ENCODE measurements at places on chromosomes 5 and 9.

GRCh38 chr5:89303033-89303480, 420.1 kb upstream of the MEF2C start:
- DNase-seq = no peak

DNA sequence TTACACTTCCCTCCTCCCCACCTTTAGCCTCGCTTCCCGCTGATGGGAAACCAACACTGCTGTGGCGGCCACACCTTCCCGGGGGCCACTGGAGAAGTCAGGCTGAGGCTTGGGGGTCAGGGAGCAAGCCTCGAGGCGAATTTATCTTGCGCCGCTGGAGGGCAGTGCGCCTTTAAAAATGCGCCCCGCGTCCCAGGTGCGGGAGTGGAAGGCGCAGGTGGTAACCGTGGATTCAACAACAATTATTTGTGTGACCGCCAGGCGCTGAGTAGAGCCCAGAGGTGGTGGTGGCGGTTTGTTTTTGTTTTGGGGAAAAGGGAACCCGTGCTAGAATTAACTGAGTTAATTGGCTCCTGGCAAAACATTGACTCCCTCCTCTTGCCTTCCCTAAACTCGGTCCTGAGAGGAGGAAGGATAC, 1.1 kb downstream of the CFAP77 start:
- no peak for DNase-seq

DNA sequence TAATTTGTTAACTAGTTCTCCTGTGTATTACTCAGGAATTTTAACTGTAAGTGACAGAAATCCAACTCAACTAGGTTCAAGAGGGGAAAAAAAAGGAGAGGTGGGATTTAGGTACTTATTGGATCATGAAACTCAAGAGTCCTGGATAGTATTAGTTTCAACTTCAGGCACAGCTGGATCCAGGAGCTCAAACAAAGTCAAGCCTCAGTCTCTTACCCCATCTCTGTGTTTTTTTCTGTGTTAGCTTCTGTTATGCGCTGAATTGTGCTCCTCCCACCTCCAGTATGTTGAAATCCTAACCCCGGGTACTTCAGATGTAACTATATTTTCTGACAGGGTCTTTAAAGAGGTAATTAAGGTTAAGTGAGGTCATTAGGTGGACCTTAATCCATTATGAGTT, 53.5 kb downstream of the SMIM23 start:
- DNase-seq = no peak

DNA sequence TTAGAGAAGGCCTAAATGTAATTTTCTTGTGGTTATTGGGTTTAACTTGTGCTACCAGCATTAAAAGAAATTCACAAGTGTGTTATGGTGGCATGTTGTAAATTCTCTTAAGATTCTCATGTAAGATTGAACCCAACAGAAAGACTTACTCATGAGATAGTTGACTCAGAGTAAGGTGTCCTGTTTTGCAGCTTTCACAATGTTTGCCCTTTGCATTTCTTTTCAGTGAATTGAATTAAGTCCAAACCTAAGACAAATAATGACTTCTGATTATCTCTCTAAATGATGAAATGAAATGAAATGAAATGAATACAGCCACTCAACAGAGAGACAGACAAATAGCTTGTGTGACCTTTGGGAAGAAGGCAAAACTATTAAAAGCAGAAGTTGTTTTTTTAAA, 1696.9 kb upstream of the WWC1 start:
- no peak for DNase-seq

DNA sequence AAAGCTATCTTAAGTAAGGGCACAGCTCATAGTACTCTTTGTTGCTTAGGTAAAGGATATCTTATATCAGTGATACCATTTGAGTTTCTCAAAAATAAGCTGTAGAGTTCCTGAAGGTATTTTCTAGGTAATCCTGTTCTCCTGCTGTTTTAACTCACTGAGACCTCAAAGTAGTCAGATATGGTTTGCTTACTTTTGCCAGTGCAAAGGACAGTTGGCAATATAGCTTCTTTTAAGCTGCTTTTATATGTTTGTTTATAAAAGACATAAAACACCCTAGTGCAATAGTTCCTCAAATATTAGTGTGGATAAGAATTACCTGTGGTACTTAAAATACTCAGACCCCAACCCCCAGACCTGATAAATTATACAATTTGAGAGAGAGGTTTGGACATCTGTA, 12.1 kb downstream of the NCBP1 start:
- no peak for DNase-seq

DNA sequence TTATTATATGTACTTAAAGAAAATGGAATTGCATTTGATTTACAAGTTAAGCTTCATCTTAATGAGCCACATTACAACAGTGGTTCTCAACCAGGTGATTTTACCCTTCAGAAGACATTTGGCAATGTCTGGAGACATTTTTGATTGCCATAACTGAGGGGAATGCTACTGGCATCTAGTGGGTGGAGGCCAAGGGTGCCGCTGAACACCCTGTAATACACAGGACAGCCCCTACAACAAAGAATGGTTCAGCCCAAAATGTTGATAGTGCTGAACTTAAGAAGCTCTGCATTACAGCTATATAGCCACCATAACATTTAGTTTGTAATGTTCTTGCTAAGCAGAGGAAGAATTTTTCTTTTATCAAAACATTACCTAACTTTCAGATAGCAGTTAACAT, 103.1 kb downstream of the PAM start:
- no peak for DNase-seq

DNA sequence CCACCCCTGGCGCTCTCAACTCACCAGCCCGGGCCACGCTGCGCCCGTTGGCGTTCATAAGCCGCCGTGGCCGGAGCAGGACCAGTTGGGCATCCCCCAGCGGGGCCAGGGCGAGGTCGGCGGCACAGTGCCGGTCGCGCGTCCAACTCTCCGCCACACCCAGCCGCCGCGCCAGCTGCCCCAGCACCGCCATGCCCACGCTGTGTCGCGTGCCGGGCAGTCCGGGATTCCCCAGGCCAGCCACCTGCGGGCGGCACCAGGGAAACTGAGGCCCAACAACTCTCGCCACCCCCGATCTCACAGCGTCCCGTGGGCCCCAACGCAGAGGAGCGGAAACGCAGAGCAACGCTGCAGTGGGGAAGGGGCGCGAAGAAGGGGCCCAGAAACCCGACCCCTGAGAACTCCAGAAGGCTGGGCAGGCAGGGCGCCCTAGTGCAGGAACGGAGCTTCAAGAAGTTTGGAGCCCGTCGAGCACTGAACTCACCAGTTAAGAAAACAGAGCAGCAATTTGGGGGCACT, 453 bp downstream of the PTRH1 start:
- no peak for DNase-seq

DNA sequence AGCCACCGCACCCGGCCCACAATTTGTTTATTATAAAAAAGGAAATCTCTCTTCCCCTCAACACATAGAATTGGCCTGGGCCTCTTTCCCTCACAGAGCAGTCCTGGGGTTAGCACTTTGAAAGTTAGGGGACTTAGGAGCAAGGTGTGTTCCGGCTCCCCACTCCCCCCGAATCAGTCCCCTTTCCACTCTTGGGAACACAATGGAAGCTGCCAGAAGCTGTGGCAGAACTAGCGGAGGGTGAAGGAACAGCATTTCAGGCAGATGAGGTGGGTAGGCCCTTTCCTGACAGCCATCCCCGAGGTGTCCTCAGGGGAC, 16.4 kb upstream of the C5orf47 start:
- no peak for DNase-seq

GRCh38 chr5:1963358-1963757, 80.6 kb upstream of the IRX4 start:
- DNase-seq = no peak

GRCh38 chr9:128505414-128505765, 871 bp downstream of the GLE1 start:
- DNase-seq = no peak

DNA sequence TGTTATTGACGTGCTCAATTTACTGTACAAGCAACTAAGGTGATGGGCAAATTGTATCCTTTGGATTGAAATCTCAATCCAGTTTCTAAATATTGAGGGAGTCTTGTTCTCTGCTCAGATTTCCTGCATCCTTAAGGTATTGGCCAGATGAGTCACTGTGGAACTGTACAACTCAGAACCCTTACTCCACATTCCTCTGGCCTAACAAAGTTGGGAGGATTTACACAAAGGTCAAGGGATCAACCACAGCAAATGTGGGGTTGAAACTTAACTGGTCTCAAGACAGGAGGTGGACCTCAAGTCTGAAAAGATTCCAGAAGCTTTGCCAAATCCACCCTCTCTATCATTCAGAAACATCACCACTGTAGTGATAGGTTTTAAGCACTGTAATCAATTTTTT, 81.5 kb upstream of the AGXT2 start:
- no peak for DNase-seq

- no peak for DNase-seq
These were observed 398.9 kb upstream of the PTPRD start for GRCh38 chr9:11011696-11012095.

DNA sequence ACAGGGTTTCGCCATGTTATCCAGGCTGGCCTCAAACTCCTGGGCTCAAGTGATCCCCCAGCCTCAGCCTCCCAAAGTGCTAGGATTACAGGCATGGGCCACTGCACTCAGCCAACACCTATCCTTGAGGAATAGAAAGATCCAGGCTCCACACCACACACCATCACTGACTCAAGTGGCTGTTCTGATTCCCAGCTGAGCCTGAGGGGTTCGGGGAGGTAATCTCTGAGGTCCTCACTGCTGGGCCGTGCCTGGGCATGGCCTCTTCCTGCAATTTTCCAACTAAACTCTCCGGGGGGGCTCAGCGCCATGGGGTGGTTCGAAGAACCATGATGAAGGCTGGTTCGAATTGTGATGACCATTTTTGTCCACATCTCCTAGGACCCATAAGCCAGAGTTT, 31.0 kb upstream of the IL17B start:
- DNase-seq = no peak

GRCh38 chr5:115351356-115352195, 55.1 kb upstream of the CCDC112 start:
- no peak for DNase-seq

DNA sequence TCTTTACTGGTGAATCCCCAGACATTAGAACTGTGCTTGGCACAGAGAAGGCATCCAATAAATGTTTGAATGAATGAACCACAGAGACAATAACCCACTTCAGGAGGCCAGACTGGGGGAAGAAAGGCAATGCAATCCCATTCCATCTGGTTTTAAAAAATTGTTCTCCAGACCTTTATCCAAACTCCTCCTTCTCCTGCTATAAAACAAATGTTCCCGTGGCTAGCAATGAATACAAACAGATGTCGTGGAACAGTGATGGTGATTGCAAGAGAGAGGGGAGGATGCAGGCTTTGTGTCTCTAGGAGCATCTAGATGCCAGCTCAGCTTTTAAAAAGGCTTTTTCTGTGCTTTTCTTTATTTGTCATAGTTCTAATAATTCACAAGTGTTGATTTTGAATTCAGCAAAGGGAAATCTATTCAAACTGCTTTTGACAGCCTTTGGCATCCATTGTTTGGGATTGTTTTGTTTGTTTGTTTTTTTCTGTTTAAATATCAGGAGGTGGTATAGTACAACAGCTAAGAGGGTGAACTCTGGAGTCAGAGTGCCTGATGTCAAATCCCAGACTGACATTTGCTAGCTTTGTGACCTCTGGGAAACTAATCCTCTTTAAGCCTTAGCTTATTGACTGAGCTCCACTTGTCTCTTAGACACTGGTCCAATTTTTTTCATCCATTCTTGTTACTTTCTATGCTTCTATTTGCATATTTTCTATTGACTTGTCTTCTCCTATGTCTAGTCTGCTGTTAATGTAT, 59.1 kb downstream of the TNFSF15 start:
- DNase-seq = peak; percentile 62

DNA sequence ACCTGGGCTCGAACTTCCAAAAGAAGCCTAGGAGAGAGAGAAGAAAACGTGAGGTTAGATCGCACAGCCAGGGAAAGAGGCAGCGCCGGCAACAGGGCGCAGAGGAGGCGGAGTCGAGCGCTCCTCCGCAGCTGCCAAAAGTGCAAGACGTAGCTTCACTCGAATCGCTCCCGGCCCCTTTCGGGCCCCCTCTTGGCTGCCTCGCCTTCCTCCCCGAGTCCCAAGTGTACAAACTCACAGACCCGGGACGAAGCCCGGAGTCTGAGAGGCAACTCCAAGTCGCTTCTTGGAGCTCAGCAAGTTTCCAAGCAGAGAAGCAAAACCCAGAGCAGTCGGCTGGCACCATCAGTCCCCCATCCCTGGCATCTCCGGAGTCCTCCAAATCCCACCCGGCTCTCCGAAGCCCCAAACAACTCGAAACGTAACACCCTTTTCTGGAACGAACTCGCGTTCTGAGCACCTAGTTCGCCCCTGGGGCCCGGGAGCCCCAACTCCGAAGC, 1.2 kb downstream of the MIER3 start:
- DNase-seq = peak; percentile 71

GRCh38 chr9:112542593-112543292, 56.1 kb downstream of the KIAA1958 start:
- DNase-seq = no peak

GRCh38 chr5:2861605-2862004, 110.1 kb upstream of the IRX2 start:
- DNase-seq = no peak

DNA sequence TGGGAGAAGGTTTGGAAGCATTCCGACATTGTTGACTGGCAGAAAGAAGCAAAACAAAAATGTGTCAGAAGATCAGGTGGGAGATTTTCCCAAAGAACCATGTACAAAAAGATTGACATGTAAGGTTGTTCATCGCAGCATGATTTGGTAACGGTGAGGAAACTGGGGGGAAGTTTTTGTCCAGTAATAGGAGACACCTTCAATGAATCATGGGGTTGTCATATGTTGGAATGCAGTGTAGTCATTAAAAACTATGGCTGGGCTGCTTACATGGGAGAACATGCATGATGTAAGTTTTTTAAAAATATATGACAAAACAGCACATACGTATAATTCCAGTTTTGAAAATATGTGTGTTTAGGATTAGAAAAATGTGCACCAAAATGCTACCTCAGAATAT, 50.5 kb downstream of the HSD17B3 start:
- no peak for DNase-seq

DNA sequence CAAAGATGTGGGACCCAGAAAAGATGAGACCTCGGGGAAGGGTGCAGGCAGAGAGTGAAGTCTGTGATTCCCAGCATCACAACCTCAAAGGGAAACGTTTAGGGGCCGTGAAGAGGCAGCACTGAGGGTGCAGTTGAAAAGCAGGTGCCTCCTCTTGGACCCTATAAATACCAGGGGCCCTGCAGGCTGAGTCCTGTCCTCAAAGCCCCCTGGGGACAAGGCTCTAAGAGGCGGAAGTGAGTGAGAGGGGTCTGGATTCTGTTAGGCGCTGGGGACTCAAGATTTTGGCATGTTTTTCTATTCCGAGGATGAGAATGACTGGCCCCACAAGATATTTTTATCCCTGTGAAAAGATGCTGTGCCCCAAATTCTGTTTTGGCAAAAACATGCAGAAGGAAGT, 107.8 kb downstream of the THBS4 start:
- no peak for DNase-seq

DNA sequence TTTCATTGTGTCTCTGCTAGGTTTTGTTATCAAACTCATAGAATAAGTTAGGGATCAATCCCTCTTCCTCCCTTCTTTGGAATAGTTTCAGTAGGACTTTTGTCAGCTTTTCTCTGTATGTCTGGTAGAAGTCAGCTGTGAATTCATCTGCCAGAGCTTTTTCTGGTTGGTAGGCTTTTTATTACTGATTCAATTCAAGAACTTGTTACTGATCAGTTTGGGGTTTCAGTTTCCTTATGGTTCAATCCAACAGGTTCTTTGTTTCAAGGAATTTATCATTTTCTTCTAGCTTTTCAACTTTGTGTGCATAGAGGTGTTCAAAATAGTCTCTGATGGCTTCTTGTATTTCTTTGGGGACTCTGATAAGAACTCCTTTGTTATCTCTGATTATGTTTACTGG, 221.7 kb downstream of the FGF10 start:
- no peak for DNase-seq

- DNase-seq = no peak
These were observed 236.1 kb downstream of the ARRDC3 start for GRCh38 chr5:91146905-91147600.

GRCh38 chr5:143309661-143310431, 93.6 kb downstream of the NR3C1 start:
- DNase-seq = no peak

Data from muscle of back (tissue), 13 donors.